Suprapubic skin (tissue), 4 donors: ENCODE measurements at places on chromosomes 6 and 20.

DNA sequence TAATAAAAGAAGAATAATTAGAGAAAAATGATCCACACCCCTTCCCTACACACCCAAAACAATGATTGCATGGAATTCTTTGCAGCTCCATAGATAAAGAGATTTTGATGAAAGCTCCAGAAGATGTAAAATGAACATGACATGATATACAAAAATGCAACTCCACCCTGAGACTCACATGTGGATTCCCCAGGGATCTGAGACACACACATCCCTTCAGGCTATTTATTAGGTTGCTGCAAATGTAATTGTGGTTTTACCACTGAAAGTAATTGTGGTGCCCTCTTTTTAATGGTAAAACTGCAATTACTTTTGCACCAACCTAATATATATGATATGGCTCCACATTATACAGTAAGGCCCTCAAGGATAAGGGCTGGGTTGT is 40.4 kb upstream of the TBC1D7 start:
- no peak for DNase-seq

DNA sequence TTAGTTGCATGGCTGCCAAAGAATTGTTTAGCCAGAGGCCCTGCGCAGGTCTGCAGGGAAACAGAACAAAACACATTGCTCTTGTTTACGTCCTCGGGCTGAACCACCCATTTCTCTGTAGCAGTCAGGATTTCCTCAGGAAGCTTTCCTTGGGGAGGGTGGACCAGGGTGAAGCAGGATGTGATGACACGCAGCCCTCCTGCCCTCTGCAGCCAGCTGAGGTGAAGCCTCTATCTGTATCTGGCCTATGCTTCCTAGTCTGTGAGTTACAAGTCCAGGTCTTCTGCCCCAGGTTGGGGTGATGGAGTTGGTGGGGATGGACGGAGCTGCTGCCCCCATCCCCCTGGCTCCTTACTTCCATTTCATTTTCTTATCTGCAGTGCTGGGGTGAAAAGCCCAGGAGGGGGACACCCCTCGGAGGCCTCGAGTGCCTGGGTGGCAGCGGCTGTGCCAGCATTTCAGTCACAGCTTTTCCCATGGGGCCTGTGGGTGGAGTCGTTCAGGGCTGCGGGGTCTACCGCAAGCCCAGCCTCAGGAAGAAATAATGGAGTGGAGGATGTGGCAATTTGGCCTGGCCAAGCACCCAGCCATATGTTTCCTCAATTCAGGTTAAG is 24.9 kb downstream of the SASH1 start:
- DNase-seq = peak; percentile 78

DNA sequence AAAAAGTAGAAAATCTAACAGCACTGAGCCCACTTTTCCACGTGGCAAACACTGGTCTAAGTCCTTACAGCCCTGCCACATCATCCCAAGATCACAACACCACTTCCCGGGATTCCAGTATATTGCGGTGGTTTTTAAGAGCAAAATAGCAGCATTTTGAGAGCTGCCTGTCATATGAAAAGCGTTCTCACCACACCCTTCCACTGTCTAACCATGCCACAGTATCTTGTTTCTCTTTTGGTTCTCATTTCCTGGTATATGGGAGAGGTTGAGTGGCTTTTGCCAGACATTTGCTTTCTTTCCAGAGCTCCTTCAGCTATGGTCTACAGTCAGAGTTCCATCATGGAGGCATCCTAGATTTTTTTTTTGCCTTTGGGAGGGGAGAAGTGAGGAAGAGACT is 243.0 kb downstream of the TSHZ2 start:
- DNase-seq = no peak

DNA sequence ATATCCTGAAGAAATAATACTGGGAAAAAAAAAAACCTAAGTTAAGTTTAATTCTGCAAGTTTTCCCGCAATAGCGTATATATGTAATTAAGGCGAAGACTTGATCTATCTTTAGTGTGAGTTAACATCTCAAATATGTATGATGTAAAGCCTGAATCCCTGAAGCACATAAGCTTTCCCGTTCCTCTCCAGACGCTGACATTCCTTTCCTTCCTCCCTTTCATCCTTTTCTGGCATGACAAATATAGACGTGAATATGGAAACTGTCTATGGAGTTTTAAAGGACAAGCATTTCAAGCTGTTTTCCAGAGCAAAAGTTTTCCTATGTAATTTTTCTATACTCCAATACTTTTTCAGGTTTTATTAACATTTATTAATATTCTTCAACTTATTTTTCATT is 637.0 kb downstream of the COL12A1 start:
- no peak for DNase-seq

DNA sequence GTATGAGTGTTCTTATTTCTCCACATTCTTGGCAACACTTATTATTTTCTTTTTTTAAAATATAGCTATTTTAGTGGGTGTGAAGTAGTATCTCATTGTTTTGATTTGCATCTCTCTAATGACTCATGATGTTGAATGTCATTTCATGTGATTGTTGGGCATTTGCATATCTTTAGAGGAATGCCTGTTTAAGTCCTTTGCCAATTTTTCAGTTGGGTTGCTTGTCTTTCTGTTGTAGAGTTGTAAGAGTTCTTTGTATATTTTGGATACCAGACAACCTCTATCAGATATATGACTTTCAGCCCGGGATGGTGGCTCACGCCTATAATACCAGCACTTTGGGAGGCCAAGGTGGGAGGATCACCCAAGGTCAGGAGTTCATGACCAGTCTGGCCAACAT is 5.1 kb upstream of the POPDC3 start:
- no peak for DNase-seq

GRCh38 chr6:117552618-117553017 is 49.7 kb downstream of the GOPC start:
- DNase-seq = no peak
